ENCODE measurements at places on chromosomes 7 and 10.

DNA sequence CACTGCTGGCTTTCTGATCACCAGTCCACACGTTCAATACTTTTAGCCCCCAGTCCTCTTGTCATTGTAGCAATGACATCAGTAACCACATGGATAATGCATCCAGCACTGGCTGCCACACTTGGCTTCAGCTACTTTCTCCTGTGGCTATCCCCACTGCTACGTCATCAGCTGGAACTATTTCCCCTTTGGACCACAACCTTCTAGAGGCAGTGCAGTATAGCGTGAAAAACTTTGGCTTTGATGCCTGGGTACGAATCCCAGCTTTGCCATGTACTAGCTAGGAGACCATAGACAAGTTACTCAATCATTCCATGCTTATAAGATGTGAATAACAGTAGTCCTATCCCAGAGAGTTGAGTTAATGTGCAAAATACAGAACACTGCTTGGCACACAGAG is 63.2 kb downstream of the CCDC3 start:
- no peak for DNase-seq

GRCh38 chr10:112986544-112987190 is 36.6 kb downstream of the TCF7L2 start:
- no peak for DNase-seq

- no peak for DNase-seq
These were observed 569.4 kb downstream of the SUGCT start for GRCh38 chr7:40704172-40704571.

- no peak for DNase-seq
These were observed 107.4 kb downstream of the ETV1 start for GRCh38 chr7:13882051-13882450.

DNA sequence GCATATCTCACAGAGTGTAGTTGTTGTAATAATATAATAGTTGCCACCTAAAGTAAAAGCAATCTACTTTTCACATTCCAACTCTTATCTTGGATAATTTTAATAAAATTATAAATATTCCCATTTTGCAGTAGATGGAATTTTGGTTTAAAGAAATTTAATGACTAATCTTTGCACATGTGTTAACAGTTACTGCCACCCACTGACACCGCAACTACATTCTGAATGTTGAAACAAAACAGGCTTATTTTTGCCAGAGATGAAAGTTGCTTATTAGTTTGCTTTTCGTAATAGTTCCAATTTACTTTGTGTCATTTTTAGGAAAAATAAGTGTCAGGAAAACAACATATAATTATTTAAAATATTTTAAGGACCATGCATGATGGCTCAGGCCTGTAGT is 557.5 kb upstream of the PCDH15 start:
- DNase-seq = no peak

DNA sequence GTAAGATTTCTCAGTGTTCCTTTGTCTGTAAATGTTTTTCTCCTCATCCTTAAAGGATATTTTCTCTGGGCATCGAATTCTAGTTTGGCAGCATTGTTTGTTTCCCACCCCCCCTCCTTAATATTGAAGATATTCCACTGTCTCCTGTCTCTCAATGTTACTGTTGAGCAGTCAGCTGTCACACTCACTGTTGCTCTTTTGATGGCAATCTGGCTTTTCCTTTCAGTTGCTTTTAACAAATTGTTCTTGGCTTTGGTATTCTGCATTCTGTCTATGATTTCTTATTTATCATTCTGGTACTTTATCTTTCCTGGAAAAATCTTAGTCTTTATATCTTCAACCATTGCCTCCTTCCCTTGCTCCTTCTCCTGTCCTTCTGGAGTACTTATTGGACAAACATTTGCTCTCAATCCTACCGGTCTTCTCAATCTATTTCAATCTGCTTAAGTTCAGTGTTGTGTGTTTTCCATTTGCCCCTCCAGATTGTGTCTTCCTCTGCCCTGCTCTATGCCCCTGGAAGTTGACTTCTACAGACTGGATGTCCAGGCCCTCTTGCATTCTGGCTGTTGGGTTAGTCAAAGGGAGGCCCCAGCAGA is 9.3 kb upstream of the GTPBP4 start:
- no peak for DNase-seq

DNA sequence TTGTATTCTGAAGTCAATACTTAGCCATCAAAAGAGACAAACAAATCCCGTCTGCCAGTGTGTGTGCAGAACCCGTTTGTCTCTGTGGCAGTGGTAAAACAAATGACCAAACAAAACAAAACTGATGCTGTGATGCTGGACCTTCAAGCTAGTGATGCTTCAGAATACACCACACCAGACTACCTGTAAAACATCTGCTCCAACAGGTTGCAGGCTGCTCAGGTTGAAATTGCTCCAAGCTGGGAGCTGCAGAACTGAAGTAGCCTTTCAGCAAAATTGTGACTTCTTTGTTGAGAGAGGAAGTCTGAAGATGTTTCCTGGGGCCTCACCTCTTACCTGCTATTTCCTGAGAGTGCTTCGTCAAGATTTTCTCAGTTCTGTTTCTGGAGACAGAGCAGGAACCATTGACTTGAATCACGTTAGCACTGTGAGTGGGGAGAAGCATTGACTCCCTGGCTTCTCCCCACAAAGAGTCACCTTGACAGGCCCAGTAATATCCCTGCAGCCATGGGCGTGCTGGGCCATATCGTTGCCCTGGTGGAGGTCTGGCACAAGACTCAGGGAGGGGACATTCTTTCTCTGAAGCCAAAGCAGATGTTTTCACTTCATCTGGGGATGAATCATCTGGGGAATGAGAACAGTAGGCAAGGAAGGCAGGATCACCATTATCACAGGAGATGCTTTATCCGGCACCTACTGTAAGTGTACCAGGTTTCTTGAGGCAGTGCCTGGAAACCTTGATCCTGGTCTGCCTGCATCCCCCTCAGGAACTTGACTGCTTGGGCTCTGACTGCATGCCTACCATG is 80.2 kb downstream of the RBM20 start:
- no peak for DNase-seq

- no peak for DNase-seq
These were observed 23.4 kb downstream of the LOXL4 start for GRCh38 chr10:98244586-98244985.

GRCh38 chr7:95389516-95389915 is 6.7 kb downstream of the PON3 start:
- no peak for DNase-seq

DNA sequence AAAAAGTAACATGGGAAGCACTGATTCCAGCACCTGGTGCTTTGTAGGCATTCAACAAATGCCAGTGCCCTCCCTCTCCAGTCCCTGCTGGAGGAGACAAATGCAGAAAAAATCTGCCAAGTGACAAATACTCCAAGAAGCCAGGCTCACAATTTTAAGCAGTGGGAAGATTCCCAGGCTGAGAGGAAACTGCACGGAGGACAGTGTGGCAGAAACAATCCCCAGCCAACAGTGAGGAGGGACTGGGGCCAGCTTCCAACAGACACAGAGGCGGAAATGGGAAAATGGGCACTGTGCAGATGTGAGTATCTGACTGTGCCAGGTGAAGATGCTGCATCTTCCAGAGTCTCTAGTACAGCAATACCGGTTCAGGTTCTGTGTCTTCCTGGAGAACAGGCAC is 106.3 kb downstream of the SLIT1 start:
- DNase-seq = no peak

DNA sequence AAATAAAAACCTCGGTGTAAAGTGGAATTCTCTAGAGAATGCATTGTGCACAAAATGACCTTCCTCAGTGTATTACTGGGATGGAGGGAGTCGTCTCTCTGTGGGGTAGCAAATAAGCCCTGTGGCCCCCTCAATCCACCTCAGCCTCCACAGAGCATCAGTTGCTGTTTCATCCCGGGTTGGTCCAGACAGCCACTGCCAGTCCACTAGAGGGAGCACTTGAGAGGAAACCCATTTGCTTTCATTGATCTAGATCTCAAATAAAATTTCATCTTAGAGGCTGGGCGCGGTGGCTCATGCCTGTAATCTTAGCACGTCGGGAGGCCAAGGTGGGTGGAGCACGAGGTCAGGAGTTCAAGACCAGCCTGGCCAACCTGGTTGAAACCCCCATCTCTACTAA is 1128.7 kb downstream of the CNTNAP2 start:
- DNase-seq = no peak

DNA sequence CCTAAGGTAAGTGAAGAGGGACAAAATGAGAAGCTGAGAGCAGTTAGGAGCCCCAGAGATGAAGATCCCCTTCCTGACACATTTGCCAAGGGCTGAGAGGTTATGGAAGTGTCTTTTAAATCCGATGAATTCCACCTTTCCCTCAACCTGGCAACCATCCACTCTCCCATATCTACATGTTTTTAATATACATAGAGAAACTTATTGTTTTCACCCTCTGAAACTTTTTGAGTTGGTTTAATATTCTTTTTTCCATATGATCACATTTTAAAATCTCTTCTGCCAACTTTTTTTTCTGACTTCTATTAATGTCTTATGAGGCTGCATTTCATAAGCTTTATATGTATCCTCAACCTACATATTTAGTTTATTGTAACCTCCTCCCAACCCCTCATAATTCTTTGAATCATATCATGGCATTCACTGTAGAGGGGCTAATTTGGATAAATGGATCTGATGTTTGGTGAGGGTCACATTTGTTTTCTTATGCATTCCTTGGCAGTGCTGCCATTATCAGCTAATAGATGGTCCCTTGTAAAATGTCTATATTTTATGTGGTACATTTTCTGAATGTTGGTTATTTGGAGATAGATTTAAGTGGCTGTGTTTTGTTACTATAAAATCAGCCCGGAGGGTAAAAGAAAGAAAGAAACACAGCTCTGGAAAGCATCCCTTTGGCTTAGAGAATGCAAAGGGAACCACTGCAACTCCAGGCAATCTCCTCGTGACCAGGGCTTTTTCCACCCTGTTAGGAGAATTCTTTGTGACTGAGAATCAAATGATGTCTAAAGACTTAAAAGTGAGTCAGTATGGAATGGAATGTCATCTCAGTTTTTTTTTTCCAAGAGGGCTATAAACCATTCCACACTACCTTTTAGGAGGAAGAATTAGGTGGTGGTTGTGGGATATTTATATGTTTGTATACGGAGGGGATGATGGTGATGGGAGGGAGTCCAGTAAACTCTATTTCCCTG is 334.4 kb downstream of the SUGCT start:
- DNase-seq = no peak

DNA sequence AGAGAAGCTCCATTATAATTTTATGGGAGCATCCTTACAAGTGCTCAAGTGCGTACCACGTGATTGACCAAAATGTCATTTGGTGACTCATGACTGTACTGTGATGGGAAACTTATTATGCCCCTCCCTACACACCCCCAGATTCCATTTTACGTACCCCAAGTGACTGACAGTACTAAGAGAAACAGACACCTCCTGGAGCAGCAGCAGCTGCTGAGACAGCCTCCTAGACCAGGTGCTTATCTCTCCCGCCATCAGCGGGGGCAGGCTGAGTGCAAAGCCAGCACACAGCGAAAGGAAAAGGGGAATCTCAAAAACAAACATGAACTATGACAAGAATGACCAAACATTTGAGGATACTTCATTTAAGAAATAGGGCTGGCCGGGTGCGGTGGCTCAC is 4.2 kb upstream of the ADAM12 start:
- DNase-seq = no peak

GRCh38 chr10:103833731-103834365 is 21.5 kb downstream of the SH3PXD2A start:
- no peak for DNase-seq

- no peak for DNase-seq
These were observed 22.6 kb downstream of the PNPLA8 start for GRCh38 chr7:108503112-108504026.

DNA sequence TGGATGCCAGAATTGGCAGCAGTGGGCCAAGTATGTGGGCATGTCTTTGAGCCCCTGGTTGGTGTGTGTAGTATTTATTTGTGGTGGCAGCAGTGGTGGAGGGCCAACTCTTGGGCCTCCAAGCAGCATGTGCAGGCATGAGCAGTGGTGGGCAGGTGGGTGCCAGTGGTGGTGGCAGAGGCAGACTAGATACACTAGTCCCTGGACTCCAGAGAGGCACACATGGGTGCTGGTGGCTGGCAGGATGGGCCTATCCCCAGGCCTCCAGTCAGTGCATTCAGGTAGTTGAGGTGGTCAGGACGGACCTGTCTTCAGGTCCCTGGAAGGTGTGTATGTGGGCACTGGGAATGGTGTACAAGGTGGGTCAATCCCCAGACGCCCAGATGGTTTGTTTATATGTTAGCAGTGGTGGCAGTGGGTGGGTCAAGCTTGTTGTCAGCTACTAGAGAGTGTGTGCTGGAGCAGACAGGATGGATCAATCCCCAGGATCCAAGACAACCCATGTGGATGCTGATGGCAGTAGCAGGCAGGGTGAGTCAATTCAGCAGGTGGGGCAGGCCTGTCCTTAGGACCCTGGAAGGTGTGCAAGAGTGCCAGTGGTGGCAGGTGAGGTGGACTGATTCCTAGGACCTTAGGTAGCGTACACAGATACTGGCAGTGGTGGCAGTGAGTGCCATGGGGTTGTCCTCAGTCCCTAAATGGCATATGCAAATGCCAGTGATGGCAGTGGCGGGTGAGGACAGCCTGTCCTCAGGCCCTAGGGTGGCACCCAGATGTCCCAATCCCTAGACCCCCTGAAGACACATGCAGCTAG is 294.3 kb downstream of the RPS24 start:
- DNase-seq = no peak

GRCh38 chr10:97960269-97961056 is 70.0 kb downstream of the CRTAC1 start:
- DNase-seq = no peak

- DNase-seq = no peak
These were observed 120.0 kb upstream of the SAMD8 start for GRCh38 chr10:74991435-74991834.

DNA sequence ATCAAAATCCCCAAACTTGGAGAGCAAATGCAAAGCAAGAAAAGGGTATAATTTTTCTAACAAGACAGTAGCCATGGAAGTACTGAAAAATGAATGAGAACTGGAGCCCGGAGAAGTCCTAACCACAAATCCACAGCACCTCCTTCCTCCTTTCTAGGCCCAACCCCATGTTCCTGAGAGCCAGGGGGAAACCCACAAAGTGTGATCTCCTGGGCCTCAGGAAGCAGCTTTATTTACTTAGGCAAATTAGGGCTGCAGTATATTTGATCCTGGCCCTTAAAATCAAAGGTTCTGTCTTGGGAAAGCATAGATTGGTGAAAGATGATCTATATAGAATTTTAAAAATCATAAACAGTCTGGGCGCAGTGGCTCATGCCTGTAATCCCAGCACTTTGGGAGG is 103.0 kb downstream of the DOCK4 start:
- DNase-seq = no peak

GRCh38 chr7:106041140-106041717 is 70.9 kb downstream of the SYPL1 start:
- DNase-seq = no peak

- no peak for DNase-seq
These were observed at the start of gene CALHM3 for GRCh38 chr10:103479135-103479534. Gene CALHM3 (minus strand): TSS chr10:103479240. CDS start chr10:103479032, 208 bp downstream.

DNA sequence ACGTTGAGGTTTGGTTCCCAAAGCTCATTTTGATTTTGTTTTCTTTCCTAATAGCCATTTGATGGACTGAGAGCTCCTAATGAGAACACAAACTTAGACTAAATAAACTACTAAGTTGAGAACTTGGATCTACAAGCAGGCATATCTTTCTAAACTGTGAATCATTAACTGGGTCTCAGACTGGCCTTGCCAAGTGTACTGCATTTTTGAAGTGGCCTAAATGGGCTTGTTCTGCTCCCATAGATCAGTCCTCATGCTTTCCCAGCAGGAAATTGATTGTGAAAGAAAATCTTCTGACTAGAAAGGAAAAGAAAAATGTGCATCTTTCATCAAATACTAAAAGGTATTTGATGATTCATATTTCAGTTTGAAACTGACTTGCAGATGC is 46.7 kb upstream of the RBM33 start:
- DNase-seq = no peak

- DNase-seq = no peak
These were observed 351.0 kb downstream of the TCERG1L start for GRCh38 chr10:130960531-130960930.

- DNase-seq = no peak
These were observed 135.9 kb downstream of the KIAA1217 start for GRCh38 chr10:24344695-24345463.
